Activated CD4-positive, CD25-positive, alpha-beta regulatory T cell (primary cell): ENCODE measurements at places on chromosomes 2 and 18.

DNA sequence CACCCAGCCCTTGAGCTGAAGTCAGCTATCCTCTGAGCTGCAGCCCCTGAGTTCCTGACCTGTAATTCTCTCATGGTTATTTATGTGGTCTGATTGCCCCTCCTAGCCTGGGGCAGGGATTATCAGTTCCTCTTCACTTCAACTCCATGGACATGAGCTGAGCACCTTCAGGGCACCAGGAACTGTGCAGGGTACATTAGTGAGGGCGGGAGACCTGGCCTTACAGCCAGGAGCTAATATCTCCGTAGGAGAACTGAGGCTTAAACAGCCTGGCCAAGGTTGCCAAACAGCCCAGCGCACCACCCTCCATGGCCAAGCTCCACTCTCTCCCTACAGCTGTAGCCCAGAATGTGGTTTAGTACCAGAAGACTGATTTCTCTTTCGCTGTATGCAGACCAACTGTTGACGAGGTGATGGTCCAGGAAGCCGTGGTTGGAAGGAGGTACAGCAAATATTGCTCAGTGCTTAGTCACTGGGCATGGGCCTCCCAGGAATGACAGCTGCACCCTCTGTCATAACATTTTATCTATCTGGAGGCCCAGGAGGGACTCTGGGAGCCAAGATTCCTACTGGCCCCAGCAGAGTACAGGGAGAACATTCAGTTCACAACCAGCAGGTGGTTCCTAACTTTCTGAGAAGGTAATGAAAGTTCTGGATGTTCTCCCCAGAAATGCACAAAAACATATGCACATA lies 228.7 kb upstream of the SIX2 start:
- DNase-seq = no peak

DNA sequence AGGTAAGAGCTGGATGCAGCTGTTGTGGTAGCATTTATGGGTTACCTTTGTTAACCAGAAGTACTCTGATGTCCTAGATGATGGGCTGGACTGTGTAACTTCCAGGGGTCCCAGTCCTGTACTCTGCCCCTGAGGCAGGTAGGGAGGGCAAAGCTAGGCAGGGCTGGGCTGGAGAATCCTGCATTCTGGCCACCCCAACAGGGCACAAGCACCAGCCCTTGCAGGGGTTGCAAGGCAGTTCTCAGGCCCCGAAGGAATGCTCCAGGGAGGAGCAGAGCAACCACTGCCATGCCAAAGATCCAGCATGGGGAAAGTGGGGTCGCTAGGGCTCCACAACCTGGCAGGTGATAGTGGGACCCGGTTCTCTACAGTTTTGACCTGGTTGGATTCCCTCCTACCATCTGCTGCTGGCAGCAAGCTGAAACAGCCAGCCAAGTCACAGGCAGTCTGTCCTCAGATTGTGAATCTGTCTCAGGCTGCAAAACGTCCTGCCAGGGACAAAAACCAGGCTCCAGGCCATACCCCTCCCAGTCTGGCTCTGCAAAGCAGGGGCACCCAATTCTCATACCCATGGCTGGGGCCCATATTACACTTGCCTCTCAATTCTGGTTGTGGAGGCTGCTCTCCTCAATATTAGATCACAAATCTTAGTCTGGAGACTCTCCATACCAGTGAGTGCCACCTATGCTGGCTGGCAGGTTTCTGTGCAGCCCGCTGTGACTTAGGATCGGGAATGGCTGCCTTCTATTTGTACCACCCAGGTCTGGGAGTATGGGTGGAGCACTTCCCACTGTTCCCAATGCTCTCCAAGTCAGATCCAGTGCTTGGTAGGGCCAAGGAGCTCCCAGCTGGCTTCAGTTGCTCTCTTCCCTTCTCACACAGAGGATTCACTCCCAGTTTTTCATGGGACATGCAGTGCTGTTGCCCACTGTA lies 61.1 kb downstream of the SMCHD1 start:
- no peak for DNase-seq

- no peak for DNase-seq
These were observed 26.1 kb downstream of the KCTD18 start for GRCh38 chr2:200483729-200484198.

- DNase-seq = no peak
These were observed 171.2 kb upstream of the NCK2 start for GRCh38 chr2:105573490-105573889.

DNA sequence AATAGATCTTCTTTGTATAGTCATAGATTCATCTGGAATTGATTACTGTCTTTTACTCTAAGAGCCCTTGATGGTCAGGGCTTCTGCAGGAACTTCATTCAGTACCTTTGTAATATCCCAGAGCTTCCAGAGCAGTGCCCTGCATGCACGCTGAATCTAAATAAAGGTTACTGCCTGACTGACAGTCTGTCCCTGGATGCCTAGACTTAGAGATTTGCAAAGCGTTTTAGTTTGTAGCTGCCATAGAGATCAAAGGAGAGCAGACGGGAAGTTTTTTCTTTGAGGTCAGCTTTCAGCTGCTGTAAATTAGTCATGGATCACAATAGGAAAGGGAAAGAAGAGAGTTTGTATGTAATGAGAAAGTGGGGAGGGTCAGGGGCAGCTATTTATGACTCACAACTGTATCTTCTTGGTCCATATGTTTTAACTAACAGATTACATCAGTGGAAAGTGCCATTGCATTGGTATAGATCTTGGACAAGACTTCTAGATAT lies 45.2 kb upstream of the NYAP2 start:
- DNase-seq = no peak

- no peak for DNase-seq
These were observed 201.2 kb downstream of the SUCLG1 start for GRCh38 chr2:84257831-84258230.

- DNase-seq = no peak
These were observed 18.2 kb upstream of the CCBE1 start for GRCh38 chr18:59715445-59715844.

- DNase-seq = no peak
These were observed 148.6 kb downstream of the FAM210A start for GRCh38 chr18:13577781-13578180.

- DNase-seq = no peak
These were observed 38.3 kb downstream of the MYO7B start for GRCh38 chr2:127573771-127574170.

DNA sequence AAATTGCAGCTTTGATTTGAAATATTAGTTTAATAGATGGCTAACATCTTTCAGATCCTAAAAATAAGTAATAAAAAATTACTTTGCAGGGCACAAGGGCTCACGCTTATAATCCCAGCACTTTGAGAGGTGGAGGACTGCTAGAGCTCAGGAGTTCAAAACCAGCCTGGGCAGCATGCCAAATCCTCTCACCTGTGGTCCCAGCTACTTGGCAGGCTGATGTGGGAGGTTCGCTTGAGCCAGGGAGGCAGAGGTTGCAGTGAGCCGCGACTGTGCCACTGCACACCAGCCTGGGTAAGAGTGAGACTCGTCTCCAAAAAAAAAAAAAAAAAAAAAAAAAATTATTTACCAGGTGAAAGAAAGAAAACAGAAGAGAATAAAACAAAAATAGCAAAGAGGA lies 449.8 kb downstream of the NRXN1 start:
- DNase-seq = no peak

- no peak for DNase-seq
These were observed 12.8 kb upstream of the TTN start for GRCh38 chr2:178819992-178820391.

- DNase-seq = peak; percentile 11
These were observed 162.0 kb downstream of the RTP5 start for GRCh38 chr2:242031481-242032019.

DNA sequence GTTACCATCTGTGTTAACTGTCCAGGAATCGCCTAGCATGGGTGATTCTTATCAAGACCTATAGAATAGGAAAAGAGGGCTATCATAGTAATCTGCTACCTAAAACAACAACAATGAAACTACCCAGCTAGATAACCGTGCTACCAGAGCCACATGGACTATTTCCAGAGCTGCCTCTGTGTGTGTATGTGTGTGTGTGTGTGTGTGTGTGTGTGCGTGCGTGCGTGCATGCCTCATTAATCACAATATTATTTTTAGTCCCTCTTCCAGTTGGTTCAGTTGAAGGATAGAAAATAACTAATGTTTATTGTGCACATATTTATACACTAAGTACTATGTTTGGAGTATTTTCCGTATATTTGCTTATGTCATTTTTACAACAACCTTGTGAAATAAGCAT lies 201.1 kb downstream of the SP3 start:
- no peak for DNase-seq
